Activated CD4-positive, alpha-beta T cell treated with anti-CD3 and anti-CD28 coated beads, Interleukin-10, Interleukin-2, amounts not matched to agents 100 ng/mL and 50 ng/mL, durations not matched to agents 16 hours and 8 hours (primary cell): ENCODE measurements at places on chromosomes 2 and 18.

- DNase-seq, result no peak
These were observed 17.1 kb downstream of the PDK1 start for GRCh38 chr2:172572981-172573380.

DNA sequence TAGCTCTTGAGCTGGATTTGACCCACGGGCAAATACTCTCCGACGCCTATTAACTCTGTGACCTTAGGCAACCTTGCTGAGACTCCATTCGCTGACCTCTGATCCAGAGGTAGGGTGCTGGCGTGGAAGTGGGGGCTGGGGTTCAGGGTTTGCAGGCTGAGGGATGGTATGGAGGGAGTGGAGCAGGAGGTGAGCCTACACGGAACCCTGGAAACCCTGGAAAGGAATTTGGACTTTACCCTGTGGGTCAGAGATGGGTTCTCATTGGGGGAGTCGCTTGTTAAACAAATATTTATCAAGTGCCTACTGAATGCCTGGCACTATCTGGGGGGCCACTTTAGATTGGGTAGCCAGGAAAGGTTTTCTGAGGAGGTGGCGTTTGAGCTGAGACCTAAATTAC lies 58.2 kb upstream of the FZD7 start:
- DNase-seq, result no peak

DNA sequence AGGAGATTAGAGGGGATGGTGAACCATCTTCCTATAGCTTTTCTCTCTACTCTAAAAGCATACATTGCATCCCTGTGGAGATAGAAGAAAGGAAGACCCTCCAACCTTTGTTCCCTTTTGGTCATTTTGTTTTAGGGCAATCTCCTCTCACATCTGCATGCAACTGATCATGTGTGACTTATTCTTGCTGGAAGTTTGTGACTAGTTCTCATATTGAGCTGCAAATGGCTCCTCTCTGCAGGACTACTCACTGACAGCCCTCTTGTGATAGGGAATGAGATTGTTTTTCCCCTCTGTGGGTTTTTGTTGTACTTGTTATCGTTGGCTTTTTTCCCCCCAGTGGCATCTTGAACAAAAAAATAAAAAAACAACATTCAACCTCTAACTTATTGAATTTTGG lies 416.0 kb upstream of the CNTNAP5 start:
- no peak for DNase-seq

- DNase-seq, result no peak
These were observed 209.0 kb downstream of the MC4R start for GRCh38 chr18:60163622-60164021.

DNA sequence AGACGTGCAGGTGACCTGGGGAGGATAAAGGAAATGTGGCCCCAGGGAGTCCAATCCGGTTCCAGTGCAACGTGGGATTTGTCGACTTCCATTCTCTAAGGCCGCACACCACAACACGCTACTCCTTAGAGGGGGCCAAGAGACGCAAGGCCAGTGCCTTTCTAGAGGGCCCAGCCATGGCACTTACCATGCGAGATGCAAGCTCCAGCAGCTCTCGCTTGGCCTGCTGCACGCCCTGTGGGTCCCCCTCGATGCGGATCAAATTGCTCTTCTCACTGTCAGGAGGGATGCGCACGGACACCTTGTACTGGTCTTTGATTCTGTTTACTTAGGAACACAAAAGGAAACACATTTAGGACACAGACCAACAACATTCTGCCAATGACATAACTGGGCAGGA lies 61.2 kb downstream of the ANO7 start:
- DNase-seq, result no peak
